Stimulated activated CD4-positive, alpha-beta T cell treated with anti-CD3 and anti-CD28 coated beads, Interleukin-15, amount 100 ng/mL, for 1 hour (primary cell): ENCODE measurements at places on chromosomes 13 and 19.

GRCh38 chr19:14019100-14019499, 8.8 kb upstream of the RLN3 start:
- no peak for DNase-seq

DNA sequence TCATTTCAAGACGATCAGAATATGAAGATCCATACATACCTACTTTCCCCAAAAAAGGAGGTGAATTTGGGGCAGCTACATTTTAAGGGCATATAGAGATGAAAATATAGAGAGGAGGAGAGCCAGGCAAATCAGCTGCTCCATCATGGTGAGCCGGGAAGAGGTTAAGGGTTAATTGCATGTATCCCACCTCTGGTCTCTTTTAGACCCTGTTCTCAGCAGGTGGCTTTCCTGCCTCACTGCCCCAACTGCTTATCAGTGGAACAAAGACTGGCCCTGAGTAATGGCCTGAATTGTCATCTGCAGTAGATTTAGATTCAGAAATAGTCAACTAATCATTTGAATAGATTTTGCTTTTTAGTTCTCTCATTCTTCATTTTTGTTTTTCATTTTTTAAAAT, 206.6 kb downstream of the SPRY2 start:
- no peak for DNase-seq

- no peak for DNase-seq
Measured at GRCh38 chr13:49258089-49258796, 10.5 kb downstream of the CDADC1 start.

DNA sequence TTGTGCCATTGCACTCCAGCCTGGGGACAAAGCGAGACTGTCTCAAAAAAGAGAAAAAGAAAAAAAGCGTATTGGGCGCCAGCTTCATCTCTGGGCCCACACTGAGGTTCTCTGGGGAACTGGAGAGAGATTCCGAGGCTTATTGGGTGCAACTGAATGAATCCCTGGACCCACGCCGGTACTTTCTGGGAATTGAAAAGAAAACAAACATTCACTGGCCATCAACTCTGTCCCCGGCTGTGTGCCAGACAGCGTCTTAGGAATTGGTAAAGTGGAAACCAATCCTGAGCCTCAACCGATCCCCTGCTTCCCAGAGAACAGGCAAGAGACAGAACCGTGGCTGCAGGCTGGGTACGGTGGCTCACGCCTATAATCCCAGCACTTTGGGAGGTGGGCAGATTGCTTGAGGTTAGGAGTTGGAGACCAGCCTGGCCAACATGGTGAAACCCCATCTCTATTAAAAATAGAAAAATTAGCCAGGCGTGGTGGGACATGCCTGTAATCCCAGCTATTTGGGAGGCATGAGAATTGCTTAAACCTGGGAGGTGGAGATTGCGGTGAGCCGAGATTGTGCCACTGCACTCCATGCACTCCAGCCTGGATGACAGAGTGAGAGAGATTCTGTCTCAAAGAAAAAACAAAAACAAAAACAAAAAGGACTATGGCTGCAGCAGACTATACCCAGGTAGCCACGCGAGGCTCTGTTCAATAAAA, 8.6 kb downstream of the ANO8 start:
- no peak for DNase-seq

DNA sequence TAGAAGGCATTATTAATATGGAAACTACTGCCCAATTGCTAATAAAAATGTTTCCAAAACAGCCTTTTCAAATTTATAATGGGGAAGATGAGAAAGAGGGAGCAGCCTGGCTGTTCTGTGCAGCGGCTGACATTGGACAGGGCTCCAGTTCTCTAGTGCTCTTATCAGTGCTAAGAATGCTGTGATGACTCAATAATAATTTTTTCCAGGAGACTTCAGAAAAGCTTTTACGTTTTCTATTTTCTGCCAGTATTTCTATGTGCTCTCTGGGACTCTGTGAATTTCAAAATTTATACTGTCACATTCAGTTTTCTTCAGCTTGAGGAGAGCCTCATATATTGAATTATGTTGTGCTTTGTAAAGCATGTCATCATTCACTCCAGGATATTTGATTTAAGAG, 209.6 kb downstream of the VWA8 start:
- no peak for DNase-seq

DNA sequence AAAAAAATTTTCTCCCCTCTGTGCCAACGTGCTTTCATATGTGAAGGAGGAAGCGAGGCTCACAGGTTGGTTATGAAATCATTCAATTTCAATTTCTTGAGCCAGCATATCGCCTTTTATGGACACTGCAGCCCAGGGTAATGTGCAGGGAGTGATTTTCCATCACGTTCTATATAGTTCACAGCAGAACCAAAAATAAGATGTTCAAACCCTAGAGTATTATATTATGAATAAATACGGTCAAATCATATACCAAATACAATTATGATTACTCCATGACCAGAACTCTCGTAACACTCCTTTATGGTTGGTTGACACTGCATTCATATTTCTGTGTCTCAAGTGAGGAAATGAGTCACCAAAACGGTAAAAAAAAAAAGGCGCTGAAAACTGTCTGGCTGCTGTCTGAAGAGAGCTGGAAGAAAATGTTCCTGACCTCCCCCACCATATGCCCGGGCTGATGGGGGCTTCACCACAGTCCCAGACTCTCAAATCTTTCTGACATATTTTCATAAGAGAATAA, 75.8 kb upstream of the UBAC2 start:
- no peak for DNase-seq

- DNase-seq: no peak
Measured at GRCh38 chr13:98880677-98881076, 97.2 kb downstream of the DOCK9 start.

GRCh38 chr19:54154603-54155345, 4.7 kb downstream of the LENG1 start:
- DNase-seq: no peak

DNA sequence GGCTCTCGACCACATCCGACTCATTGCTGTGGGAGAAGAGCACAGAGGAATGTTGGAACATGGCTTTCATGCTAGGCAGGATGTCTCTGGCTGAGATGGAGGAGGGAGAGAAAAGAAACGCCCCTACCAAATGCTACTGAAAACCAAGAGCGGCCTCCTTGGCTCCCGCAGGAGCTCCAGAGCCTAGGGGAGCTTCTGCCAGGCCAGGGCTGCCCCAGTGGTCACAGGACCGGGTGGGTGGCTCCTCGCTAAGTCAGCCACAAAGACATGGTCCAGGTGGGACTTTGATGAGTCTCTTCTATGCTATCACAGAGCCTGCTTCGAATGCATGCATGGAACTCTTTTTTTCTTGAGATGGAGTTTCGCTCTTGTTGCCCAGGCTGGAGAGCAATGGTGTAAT, 6.7 kb downstream of the LONP1 start:
- no peak for DNase-seq

DNA sequence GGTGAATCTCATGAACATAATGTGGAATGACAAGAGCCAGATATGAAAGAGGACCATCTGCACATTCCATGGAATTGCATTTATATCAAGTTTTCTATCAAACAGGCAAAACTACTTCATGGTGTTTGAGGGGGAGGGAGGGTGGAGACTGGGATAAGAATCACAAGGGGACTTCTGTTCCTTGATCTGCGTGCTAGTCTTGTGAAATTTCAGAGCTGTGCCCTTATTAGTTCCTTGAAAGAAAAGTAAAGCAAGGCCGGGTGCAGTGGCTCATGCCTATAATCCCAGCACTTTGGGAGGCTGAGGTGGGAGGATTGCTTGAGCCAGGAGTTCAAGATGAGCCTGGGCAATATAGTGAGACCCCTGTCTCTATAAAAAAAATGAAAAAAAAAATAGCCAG, 30.2 kb upstream of the CEBPG start:
- no peak for DNase-seq

- DNase-seq: no peak
Measured at GRCh38 chr13:39765801-39766463, 110.5 kb downstream of the COG6 start.

- DNase-seq: no peak
Measured at GRCh38 chr13:98761126-98761985, 8.9 kb upstream of the SLC15A1 start.

DNA sequence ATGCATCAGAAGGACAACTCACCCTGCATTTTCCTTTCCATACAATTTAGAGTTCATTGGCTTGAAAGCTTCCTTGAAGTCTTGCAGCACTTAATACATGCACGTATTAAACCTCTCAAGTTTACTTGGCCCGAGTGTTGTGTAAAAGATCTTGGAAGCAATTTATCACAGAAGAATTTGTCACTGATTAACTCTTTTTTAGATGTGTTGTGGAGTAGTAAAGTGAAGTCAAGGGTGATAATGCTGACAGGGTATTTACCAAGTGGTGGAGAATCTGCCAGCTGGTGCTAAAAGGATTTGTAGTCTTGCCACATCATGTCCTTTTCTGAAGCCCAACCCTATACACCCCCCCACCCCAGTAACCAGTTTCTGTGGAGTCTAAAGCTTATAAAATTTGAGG, 421.0 kb upstream of the MIR17HG start:
- DNase-seq: no peak

- no peak for DNase-seq
Measured at GRCh38 chr13:73465617-73465971, 406.8 kb downstream of the KLF5 start.

DNA sequence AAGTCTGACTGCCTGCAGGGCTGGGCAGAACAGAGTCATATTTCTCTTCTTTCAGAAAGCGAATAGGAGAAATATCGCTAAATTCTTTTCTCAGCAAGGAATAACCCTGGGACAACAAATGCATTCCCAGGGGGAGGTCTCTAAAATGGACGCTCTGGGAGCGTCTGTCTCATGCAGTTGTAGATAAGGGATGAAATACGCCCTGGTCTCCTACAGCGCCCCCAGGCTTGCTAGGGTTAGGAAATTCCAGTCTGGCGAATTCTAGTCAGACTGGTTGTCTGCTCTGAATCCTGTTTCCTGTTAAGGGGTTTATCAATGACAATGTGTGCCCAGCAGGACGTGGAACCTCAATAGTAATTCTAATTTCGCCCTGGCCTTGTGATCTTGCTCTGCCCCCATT, 1214.1 kb downstream of the DIAPH3 start:
- no peak for DNase-seq

DNA sequence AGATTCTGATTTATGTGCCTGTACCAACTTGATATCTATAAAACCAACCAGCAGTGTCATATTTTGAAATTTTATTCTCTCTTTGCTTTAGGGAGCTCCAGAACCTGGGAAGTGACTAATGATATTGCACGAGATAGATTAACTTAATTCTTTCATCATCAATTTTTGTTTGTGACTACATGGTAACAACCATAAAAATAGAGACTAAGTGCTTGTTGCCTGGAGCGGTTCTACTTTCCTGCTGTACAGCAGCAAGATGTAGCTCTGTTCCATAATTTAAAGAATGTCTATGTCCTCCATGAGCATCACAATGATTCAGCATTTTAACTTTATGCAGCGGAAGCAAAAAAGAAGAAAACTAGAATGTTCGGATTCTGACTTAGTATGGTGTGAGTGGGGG, 275.6 kb downstream of the KLF5 start:
- DNase-seq: no peak
